Calu3 (cell line): ENCODE measurements at places on chromosomes 13 and 19. TPM values are rescaled to one million over a fixed set of nuclear protein-coding genes. Genes with fewer than 3 reads are reported as not detected.
A peak's percentile ranks its signal among the peaks of the same experiment; 100 is the strongest.

Gene FAAP24
- total RNA-seq: 7.3 and 8.4 TPM in 2 replicates

Gene KLK3
- total RNA-seq: not detected in 2 replicates

Gene SIGLEC12
- not detected in 2 replicates for total RNA-seq

DNA sequence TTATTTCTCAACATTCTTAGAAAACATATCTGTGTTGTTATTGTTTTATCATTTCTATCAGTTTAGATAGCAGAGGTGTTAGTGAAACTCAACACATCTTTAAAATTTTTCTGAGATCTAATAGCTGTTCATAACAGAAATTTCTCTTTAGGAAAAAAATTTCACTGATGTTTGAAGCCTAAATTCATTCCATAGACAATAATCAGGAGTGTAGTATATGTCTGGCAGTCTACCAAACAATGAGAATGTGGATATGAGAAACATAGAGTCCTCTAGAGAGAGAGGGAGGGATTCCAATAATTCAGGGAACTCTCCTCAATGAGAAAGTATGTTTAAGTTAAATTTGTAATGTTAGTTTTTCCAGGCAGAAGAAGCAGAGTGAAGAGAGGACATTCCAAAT is 118.2 kb upstream of the EDNRB start:
- no peak for DNase-seq

- no peak for DNase-seq
These were observed 304.5 kb downstream of the KCNRG start for GRCh38 chr13:50319635-50320255.

GRCh38 chr19:35509861-35510625 is 3.4 kb downstream of the DMKN start:
- peak; percentile 98 for DNase-seq

DNA sequence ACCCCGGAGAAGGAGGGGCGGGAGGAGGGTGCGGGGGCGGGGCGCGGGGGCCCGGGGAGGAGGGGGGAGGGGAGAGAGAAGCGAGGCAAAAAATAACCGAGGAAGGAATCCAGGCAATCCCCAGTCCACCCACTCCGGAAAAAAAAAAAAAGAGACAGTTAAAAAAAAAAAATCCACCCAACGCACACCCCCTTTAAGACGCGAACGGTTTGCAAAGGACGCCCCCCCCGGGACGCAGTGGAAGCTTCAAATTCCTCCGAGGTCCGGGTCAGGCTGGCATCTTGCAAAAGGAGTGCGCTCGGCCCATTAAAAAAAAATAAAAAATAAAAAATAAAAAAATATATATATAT is at the start of gene CACNA1A:
Gene CACNA1A, minus strand, starts transcription at position 9 of the 350 bp plus-strand sequence. CDS start 255 bp downstream, outside the sequence.
- DNase-seq: no peak

GRCh38 chr19:29544656-29545360 is 19.0 kb downstream of the VSTM2B start:
- no peak for DNase-seq

DNA sequence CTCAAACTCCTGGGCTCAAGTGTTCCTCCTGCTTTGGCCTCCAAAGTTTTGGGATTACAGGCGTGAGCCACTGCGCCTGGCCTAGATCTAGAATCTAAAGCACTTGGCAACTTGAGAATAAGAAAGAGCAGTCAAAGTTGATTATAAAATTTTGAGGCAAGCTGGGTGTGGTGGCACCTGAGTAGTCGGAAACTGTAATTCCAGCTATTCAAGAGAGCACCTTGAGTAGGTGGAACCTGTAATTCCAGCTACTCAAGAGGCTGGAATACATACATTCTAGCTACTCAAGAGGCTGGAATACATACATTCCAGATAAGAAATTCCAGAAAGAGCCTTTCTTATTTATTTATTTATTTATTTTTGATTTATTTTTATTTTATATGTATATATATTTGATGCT is 8.3 kb upstream of the NAA16 start:
- no peak for DNase-seq
